ENCODE measurements at places on chromosomes 4 and X.

DNA sequence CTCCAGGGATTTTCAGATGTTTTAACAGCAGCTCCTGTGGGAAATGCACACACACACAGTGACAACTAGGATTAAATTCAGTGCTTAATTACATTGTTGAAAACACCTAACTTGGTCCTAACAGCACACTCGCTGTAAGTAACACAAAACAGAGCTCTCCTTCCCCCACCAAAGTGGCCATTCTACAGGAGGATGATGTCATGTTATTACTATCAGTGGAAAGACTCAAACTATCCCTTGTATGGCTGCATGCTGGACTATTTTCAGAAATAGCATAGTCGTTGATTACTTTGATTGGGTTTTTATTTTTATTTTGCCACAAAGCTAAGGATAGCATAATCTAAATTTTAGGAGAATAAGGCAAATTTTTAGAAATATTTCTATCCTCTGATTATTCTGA is 406.3 kb downstream of the SPRY1 start:
- DNase-seq, result no peak

DNA sequence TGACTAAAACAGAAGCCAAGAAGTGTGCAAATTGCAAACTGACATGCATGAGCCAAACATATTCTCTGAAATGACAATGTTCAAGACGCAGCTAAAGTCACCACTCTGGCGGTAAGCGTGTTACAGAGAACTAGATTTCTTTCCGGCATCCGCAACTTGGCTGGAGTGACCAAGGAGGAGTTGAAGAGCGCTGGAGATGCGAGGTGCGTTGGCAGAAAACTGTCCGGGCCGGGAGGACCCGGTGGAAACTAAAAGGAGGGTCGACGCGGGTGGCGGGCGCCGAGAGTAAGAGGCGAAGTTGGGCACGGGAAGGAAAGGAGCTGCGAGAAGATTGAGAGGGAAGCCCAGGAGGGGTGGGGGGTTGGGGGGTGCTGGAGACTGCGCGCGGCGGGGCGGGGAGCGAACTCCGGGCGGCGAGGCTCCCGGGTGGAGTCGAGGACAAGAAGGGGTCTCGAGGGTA is 807 bp downstream of the SEL1L3 start:
- DNase-seq, result no peak

DNA sequence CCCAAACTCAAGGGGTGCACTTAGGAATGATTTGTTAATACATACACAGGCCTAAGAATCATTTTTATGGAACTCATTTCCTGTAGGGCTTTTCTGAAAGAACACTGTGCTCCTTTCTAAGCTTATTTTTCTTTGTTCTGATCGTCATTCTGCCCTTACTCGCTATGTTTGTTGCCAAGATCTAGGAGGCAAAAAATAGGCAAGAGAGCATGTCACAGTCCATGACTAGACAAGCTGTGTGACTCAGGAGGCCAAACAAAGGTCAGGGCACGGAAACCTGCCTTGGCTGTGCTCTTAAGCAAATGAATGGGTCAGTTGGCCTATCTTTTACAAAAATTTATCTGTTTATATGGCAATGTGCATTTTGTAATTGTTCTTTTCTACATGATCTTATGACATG is 42.5 kb upstream of the C1GALT1C1 start:
- no peak for DNase-seq

GRCh38 chrX:41043196-41043595 is 42.0 kb upstream of the USP9X start:
- no peak for DNase-seq

- DNase-seq, result no peak
These were observed 38.7 kb downstream of the ADD1 start for GRCh38 chr4:2882341-2882740.

- no peak for DNase-seq
These were observed 43.6 kb downstream of the TMEM131L start for GRCh38 chr4:153509724-153510123.

DNA sequence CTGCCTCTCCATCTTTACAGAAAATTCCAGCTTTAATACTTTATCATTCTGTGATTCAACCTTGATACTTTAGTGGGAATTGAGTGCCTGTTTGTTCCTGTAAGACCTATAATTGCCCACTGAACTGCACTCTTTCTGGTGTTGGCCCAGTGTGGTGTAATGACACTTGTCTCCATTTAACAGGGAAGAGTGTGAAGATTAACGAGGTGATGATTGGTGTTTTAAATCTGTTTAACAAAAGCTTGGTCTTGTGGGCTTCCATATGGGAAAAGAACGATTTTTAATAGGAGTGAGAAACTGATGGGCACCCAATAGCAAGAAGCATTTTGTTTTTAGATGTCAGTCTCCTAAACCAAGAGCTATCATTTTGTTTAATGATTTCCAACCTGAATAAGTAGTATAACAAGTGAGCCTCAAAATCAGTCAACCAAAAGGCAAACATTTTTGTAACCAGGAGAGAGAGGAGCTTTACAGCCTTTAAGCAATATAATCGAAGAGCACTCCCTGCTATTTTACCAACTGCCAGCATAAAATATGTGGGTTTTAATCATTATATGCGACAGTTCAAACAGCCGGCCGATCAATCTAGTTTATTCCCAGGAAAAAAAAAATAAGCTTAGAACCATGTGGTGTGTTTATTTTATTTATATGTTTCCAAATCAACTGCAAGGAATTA is 50.2 kb downstream of the SUPT20HL1 start:
- DNase-seq, result no peak

GRCh38 chr4:171348090-171348489 is 465.1 kb upstream of the GALNTL6 start:
- no peak for DNase-seq

DNA sequence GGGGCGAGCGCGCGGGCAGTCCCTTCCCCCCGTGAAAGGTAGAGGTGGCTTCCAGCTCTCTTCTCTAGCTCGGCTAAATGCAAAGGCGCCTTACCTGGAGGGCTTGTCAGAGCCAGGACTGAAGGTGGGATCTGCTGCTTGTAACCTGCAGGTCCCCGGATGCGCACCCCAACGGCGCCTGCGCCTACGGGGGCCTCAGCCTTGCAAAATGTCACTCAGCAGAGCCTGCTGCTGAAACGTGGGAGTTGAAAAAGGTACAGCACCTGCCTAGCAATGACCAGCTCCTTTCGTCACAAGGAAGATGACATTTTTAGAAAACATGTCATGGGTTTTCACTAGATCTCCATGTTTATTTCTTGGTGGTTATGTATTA is 583 bp downstream of the ABHD18 start:
- peak; percentile 64 for DNase-seq

- no peak for DNase-seq
These were observed at the start of gene CRLF2 for GRCh38 chrX:1212532-1212931. TSS of gene CRLF2 (minus strand) at chrX:1212649. CDS start at chrX:1212634, 15 bp downstream.

DNA sequence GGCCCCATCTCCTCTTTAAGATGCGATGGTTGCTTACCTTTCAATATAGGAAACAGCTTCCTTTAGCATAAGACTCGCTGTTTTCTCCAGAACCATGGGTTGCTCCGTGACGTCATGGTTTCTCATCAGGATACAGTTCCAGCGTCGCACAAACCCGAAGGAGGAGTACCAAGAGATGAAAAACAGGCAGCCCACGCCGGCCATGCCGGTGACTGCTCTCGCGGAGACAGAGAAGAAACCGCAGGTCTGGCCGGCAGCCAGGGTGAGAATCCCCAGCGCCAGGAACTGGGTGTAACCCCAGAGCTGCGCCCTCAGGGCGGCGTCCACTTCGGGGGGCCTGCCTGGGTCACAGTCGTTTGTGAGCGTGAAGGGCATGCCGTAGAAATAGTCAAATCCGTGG is 11.4 kb downstream of the ARSD start:
- no peak for DNase-seq

DNA sequence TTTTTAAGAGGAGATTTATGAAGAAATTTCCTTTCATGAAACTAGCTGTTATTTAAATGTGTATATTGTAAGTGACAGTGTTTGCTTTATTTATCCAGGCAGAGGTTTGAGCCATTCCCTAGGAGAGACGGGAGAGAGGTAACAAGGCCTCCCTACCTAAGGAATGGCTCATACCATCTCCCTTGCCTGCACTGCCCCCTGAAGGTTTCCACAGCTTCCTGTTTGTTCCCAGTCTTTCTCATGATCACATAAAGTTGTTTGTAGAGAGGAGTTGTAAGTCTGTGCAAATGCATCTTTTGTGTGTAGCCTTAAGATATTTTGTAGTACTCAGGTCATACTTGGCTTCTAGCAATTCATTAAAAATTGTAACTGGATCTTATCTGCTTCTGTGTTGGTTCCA is 1504.5 kb upstream of the PCDH10 start:
- no peak for DNase-seq

DNA sequence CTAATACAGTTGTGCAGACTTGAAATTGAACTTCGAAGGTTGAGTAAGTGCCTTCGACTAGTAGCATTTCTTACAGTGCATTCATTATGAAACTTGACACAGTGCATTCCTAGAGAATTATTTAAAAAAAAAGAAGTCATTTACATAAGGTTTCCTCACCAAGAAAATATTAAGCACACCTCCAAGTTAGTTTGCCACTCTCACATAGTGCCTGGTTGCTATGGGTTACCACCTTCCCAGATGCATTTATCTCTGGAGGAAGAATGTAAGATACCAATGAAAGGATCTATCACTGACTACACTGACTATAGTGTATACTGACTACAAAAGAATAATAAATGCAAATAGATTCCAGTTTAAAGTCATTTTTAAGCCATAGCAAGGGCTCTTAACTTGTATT is 311.9 kb upstream of the RASGEF1B start:
- DNase-seq, result no peak

DNA sequence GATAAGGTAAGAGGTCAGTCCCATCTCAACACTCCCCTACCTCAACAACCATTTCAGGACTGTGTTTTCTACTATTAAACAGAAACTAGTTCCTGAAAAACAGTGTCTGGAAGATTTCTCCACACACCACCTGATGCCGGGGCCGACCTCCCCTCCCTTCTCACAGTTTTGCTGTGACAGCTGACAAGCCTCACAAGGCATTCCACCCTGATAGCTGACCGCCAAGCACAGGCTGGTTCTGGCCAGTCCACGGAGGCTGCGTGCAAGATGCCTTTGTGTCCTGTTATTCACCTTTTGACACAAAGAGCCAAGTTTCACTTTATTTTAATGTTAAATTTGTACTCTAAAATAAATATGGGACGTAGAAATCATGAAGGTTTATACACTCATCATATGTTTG is 758.6 kb downstream of the PDHA2 start:
- DNase-seq, result no peak

DNA sequence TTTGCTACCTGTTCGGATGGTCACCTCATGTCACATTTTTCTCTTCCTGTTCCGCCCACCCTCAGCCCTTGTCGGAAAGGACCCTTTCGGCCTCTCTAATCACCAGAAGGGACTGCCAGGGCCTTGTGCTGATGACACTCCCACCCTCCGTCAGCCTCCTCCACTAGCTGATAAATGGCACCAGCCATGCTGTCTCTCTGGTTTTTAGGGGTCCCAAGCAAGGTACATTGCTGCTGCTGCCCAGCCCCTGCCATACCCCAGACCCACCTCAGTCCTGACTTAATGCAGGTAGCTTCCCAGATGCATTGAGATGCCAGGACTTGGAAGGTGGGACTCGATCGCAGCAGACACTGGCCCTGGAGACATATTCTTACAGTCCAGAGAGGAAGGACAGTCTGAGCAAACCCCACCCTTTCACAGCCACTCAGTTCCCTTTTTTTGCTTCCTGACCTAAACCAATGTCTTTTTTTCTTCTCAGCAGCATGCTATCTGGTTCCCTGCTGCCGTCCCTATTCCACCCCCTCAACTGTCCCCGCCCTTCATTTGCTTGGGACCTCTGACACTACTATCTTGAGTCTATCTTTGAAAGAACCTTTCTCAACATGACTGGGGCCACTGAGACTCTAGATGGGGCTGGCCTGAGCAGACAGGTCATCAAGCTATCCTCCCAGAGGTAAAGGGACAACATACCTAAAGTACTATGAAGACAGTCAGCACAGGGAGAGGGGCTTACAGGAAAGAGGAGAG is at the start of gene BTK:
Gene BTK (minus strand): TSS at position 397 of the 747 bp plus-strand sequence. CDS start 10,907 bp downstream, outside the sequence.
- DNase-seq, result no peak
